ENCODE measurements at places on chromosomes 3 and 15. TPM values are rescaled to one million over a fixed set of nuclear protein-coding genes. Genes with fewer than 3 reads are reported as not detected.

- no peak overlapping the region for H3K27ac ChIP-seq
- H3K4me1 ChIP-seq = peaks cover 6% of the 10 kb centered on the region
- no peaks in the 10 kb centered on the region for H3K27me3 ChIP-seq
- DNase-seq = no peak
Observed at GRCh38 chr3:72290859-72291638, 506.1 kb upstream of the PROK2 start.

DNA sequence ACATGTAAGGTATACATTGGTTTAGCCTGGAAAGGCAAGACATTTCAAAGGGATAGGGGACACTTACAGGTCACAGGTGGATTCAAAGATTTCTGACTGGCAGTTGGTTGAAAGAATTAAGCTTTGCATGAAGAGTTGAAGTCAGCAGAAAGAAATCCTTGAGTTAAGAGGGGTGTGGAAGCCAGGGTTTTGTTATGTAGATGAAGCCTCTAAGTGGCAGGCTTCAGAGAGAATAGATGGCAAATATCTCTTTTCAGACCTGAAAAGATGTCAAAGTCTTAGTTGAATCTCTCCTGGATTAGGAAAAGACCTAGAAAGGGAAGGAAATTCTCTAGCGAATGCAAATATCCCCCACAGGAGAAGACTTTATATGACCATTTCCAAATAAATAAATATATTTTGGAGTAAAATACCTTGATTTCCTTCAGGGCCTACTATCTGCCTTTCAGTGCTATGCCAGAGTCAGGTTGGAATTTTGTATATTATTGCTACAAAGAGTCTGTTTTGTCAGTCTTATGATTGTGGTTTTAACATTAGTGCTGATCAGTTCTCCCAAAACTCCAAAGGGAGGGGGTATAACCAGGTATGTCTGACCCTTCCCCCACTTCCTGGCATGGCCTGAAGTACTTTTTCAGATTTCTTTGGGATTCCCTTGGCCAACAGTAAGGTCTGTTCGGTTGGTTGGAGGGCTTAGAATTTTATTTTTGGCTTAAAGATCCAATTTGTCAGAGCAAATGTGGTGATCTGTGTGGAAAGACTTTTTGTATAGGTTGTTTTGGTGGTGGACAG, 286.4 kb downstream of the LRTM1 start:
- no peak for DNase-seq
- H3K27ac ChIP-seq = no peak overlapping the region
- no peaks in the 10 kb centered on the region for H3K4me1 ChIP-seq
- H3K4me3 ChIP-seq = no peak overlapping the region
- H3K27me3 ChIP-seq = no peaks in the 10 kb centered on the region

DNA sequence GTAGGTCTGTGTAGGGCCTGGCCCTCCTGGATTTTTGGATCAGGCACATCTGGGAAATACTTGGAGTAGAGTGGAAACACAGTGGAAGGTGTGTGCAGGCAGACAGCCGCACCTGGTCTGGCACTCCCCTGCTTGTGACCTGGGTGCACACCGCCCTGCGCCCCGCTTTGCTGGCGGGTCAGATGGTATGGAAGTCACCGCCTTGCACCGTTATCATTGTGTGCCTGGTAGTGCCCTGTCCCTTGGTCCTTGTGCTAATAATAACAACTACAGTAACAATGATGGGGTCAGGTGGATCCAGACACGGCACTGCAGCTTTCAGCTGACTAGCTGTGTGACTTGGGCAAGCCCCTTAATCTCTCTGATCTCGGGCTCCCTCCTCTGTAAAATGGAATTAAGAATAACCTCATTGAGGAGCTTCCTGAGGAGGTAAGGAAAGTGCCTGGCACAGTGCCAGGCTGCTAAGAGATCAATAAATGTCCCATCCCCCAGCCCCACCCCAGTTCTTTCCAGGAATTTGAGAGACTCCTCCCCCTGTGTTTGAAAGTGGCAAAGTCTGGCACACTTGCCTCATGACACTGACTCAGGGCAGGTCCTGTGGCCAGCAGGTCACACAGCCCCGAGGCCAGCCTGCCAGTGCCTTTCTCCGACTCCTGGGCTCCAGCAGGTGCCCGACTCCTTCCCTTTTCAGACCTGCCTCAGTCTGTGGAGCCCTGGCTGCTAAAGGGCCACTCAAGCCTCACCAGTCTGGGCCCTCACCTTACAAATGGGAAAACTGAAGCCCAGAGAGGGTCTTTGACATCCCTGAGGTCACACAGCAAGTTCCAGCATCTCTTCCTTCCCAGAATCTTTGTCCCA, 9.8 kb downstream of the ISG20 start:
- H3K4me3 ChIP-seq = no peak overlapping the region
- H3K4me1 ChIP-seq = no peaks in the 10 kb centered on the region
- H3K36me3 ChIP-seq = no peaks in the 10 kb centered on the region
- H3K27me3 ChIP-seq = no peaks in the 10 kb centered on the region

- DNase-seq = no peak
- no peaks in the 10 kb centered on the region for H3K4me1 ChIP-seq
- no peak overlapping the region for H3K27ac ChIP-seq
- no peaks in the 10 kb centered on the region for H3K36me3 ChIP-seq
- no peak overlapping the region for H3K4me3 ChIP-seq
Observed at GRCh38 chr3:117553461-117553860, 843.9 kb downstream of the TUSC7 start.

DNA sequence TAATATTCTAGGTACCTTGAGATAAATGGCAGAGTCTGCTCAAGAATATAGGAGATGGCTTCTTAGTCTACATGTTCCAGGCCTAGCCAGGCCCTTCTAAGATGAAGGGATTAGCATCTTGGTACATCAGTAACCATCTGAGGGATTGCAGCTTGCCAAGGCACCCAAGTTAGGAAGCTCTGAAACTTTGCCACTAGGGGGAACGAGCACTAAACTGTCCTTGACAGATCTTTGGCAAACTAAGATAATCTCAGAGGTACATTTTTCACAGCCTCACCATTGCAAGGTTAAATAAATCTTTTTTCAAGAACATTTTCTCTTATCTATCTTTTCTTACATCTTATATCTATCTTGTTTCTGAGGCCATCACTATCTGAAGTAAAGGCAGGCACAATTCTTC, 351.2 kb downstream of the RAP2B start:
- DNase-seq = no peak
- H3K36me3 ChIP-seq = no peaks in the 10 kb centered on the region
- H3K4me3 ChIP-seq = no peak overlapping the region
- H3K27ac ChIP-seq = no peak overlapping the region

GRCh38 chr15:70526221-70526973, 237.0 kb downstream of the UACA start:
- no peak overlapping the region for H3K27ac ChIP-seq
- no peaks in the 10 kb centered on the region for H3K4me1 ChIP-seq
- H3K36me3 ChIP-seq = no peaks in the 10 kb centered on the region
- no peak for DNase-seq
- H3K27me3 ChIP-seq = no peaks in the 10 kb centered on the region
- no peak overlapping the region for H3K4me3 ChIP-seq

- H3K27ac ChIP-seq = no peak overlapping the region
- DNase-seq = no peak
- H3K4me3 ChIP-seq = no peak overlapping the region
- no peaks in the 10 kb centered on the region for H3K4me1 ChIP-seq
- no peaks in the 10 kb centered on the region for H3K36me3 ChIP-seq
Observed at GRCh38 chr15:98035577-98036010, 75.1 kb downstream of the ARRDC4 start.

DNA sequence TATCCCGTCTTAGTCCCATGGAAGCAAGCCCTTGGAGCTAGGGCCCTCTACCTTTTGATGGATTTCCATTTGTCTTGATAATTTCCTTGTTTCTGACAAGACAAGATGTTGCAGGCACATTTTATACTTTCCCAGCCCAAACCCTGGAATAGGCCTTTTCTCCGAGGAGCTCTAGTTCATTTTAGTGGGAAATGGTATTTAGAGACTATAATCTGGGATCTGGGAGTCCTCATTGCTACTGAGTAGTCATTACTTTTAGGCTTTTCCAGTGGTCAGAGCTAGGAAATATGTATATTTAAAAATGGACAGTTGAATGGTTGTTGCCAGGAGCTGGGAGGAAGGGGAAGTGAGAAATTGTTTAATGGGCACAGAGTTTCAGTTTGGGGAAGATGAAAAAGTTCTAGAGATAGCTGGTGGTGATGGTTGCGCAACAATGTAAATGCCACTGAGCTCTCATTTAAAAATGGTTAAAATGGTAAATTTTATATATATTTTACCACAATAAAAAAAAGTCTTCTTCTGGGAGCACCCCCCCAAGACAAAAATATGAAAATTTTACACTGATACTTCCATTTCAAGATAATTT, 31.6 kb downstream of the MLH1 start:
- H3K36me3 ChIP-seq = peaks cover 27% of the 10 kb centered on the region
- peaks cover 41% of the 10 kb centered on the region for H3K4me1 ChIP-seq
- DNase-seq = no peak
- H3K27ac ChIP-seq = no peak overlapping the region
- H3K27me3 ChIP-seq = no peaks in the 10 kb centered on the region

DNA sequence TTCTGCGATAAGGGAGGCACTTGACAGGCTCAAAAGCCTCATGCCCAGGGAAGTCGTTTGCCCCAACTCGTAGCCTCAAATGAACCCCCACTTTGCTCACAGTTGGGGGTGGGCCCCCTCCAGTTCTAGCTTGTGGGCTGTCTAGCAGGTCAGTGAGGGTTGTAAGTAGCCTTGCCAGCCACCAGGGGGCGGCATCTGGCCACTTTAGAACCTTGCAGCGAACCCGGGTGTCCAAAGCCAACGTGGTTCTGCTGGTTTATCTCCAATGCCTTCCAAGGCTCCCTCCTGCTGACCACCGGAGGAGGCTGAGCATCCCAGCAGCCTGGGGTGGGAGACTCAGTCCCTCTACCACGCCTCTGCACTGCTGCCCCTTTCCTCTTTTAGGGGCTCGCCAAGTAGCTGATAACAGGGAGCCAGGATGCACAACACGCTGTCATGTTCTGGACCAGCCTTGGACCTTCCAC, 9.2 kb upstream of the RBSN start:
- H3K27me3 ChIP-seq = no peaks in the 10 kb centered on the region
- DNase-seq = no peak
- no peak overlapping the region for H3K4me3 ChIP-seq
- H3K4me1 ChIP-seq = no peaks in the 10 kb centered on the region

- H3K27me3 ChIP-seq = no peaks in the 10 kb centered on the region
- H3K27ac ChIP-seq = no peak overlapping the region
- H3K36me3 ChIP-seq = no peaks in the 10 kb centered on the region
- H3K4me3 ChIP-seq = no peak overlapping the region
- peaks cover 9% of the 10 kb centered on the region for H3K4me1 ChIP-seq
Observed at GRCh38 chr3:23256741-23257435, 53.8 kb downstream of the UBE2E2 start.

GRCh38 chr3:126983276-126983652, 349 bp downstream of the PLXNA1 start:
- DNase-seq = no peak
- H3K36me3 ChIP-seq = no peaks in the 10 kb centered on the region
- H3K27ac ChIP-seq = no peak overlapping the region
- H3K4me1 ChIP-seq = peaks cover 30% of the 10 kb centered on the region
- no peaks in the 10 kb centered on the region for H3K27me3 ChIP-seq
- peak overlapping the region; percentile 97 for H3K4me3 ChIP-seq

GRCh38 chr3:196788528-196788927, 48.9 kb downstream of the PAK2 start:
- H3K27ac ChIP-seq = no peak overlapping the region
- no peak for DNase-seq
- no peaks in the 10 kb centered on the region for H3K27me3 ChIP-seq
- H3K4me3 ChIP-seq = no peak overlapping the region

- no peak overlapping the region for H3K27ac ChIP-seq
- H3K4me3 ChIP-seq = no peak overlapping the region
- no peaks in the 10 kb centered on the region for H3K4me1 ChIP-seq
- H3K27me3 ChIP-seq = no peaks in the 10 kb centered on the region
- H3K36me3 ChIP-seq = no peaks in the 10 kb centered on the region
Observed at GRCh38 chr15:86317384-86317740, 237.7 kb downstream of the AGBL1 start.

- DNase-seq = peak; percentile 22
- peak overlapping the region; percentile 29 for H3K4me3 ChIP-seq
- peak overlapping the region; percentile 23 for H3K27ac ChIP-seq
Observed at GRCh38 chr15:72838311-72838731, 54.8 kb upstream of the ADPGK start.

DNA sequence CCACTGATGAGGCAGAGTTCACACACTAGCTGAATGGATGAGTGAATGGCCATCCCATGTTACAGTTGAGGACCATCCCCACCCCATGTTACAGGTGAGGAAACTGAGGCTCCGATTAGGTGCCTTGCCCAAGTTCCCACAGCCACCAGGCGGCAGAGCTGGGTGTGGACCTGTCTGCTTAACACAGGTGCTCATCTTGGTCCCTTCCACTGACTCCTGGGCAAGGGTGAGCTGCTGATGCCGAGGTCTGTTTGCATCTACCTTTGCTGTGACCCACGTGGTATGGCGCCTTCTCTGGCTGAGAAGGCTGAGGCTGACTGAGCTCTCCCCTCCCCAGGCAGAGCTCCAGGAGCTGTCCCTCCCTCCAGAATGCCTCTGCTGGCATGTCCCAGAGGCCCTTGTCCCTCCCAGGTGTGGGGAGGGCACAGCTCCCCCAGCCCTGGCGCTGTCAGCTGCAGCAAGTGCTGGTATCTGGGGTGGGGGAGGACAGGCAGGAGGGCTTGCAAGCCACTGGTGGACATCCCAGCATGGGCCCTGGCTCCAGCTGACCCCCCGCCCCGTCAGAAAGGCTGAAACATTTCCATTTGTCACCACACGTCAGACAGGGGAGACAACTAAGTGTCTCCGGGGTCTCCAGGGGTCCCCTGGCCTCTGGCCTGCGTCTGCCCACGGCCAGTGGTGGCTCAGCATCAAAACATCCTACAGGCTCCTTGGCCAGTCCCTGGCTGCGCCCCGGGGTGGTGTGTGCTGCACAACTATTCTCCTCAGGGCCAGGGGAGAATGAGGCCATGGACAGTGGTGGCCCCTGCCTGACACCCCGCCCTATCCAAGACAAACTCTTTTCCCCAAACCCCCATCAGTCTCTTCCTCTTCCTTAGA, 105.4 kb downstream of the ADCY5 start:
- no peaks in the 10 kb centered on the region for H3K27me3 ChIP-seq
- peaks cover 85% of the 10 kb centered on the region for H3K4me1 ChIP-seq
- DNase-seq = no peak
- H3K27ac ChIP-seq = peak overlapping the region; percentile 31

GRCh38 chr3:158368271-158368670, 202.7 kb upstream of the MLF1 start:
- H3K27me3 ChIP-seq = no peaks in the 10 kb centered on the region
- DNase-seq = no peak
- no peak overlapping the region for H3K27ac ChIP-seq
- H3K4me1 ChIP-seq = no peaks in the 10 kb centered on the region

The GPR62 gene
- total RNA-seq = not detected

The PLA2G4E gene
- not detected for total RNA-seq

The C3orf22 gene
- total RNA-seq = not detected

The GOLGA8Q gene
- total RNA-seq = 5.1 TPM

The CLSTN2 gene
- 7.6 TPM for total RNA-seq

The BCHE gene
- total RNA-seq = 2.2 TPM

The SCN11A gene
- not detected for total RNA-seq

The TRPM7 gene
- total RNA-seq = 45.9 TPM

All from thoracic aorta (tissue), 2 donors.